ENCODE measurements at places on chromosomes 7 and 10.

- DNase-seq, result no peak
Measured at GRCh38 chr10:29039091-29039490, 249.8 kb upstream of the LYZL1 start.

GRCh38 chr10:68046642-68047041, 28.4 kb downstream of the HERC4 start:
- no peak for DNase-seq

GRCh38 chr7:20140291-20141001, 76.7 kb downstream of the MACC1 start:
- no peak for DNase-seq

GRCh38 chr10:70600512-70601395, 1.8 kb downstream of the PRF1 start:
- no peak for DNase-seq

- peak; percentile 48 for DNase-seq
Measured at GRCh38 chr7:96224685-96225084, 97.2 kb downstream of the SLC25A13 start.

- DNase-seq, result no peak
Measured at GRCh38 chr10:98208925-98209324, 59.1 kb downstream of the LOXL4 start.

GRCh38 chr10:132141526-132142395, 45.0 kb upstream of the DPYSL4 start:
- no peak for DNase-seq

- no peak for DNase-seq
Measured at GRCh38 chr7:10815546-10815945, 158.1 kb upstream of the PHF14 start.

DNA sequence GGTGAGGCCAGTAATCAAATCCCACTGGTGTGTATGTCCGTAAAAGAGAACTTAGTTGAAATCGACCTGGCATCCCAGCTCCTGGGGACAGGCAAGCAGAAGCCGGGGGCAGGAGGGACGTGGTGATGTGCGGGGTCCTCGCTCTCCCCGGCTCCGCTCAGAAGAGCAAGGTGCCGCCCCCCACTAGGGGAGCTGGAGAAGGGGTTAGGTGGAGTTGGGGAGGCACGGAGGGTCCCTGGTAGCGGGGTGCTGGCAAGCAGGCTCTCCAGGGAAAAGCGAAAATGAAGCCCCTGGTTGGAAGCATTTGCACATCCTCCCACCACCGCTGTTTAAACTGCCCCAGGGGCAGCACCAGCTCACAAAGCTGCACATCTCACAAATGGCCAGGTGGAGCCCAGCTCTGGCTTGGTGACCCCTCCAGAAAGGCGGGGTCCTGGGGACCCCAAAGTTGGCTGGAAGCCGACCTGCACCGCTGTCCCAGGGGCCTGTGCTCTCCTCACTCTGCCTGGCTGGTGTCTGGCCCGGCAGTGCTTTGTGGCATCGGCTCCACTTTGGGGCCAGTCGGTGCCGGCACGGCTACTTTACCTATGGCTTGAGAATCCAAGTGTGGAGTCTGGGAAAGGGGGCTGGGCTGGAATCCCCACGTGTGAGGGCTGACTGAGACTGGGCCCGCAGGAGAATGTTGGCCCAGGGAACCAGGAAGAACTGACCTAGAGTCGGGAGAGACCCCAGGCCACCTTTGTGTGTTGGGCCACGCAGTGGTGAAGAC, 2.9 kb upstream of the CFAP46 start:
- no peak for DNase-seq

- no peak for DNase-seq
Measured at GRCh38 chr10:101442456-101442800, 88.5 kb downstream of the BTRC start.

GRCh38 chr7:79820387-79820786, 314.2 kb upstream of the GNAI1 start:
- peak; percentile 73 for DNase-seq

DNA sequence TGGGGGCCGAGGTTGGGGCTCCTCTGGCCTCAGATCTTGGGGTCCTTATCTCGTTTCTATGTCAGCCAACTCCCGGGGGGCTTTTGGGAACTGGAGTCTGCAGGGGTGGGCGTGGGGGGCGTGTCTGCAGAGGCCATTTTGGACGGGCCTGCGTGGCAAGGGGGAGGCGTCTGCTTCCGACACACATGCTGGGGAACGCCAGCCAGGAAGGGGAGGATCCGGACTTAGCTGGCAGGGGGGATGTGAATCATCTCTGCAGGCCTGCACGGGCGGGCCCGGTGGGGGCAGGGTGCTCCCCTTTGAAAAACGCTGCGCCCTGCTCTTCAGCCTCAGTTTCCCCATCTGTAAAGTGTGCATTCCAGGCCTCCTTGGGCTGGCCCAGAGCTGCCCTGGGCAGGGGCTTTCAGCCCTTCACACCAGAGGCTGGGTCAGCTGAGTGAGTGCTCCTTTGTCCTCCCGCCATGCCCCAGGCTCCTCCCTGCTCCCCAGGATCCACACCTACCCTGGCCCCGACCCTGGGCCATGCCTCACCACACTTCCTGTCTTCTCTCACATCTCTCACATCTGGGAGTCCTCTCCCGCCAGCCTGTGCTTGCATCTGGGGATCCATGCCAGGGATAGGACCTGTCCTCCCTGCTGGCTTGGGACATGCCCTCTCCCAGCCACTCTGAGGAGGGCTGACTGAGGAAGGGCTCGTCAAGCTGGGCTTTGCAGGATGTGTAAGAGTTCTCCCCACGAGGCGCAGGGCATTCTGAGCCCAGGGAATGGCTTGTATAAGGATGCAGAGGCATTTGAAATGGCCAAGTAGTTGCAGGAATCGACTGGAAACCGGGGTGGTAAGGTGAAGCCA, 172.6 kb upstream of the TNRC18 start:
- DNase-seq, result peak; percentile 65

DNA sequence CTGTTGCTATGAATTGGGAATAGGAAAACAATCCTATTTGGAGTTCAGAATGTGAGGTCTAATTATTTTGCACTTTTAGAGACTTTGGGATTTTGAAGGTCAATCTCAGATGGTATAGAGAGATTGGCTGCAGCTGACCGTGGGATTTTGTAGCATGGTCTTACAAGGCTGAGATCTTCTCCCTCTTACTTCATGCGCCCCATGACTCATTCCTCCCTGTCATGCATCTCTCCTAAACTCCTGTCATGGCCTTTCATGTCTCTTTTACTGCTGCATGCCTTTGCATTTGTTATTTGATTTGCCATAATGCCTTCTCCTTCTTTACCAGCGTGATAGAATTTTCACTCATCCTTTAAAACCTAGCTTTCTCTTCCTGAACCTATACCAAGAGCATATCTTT, 133.1 kb downstream of the BBS9 start:
- no peak for DNase-seq
